Stimulated activated CD4-positive, alpha-beta T cell treated with anti-CD3 and anti-CD28 coated beads, TNF-alpha, amount 100 ng/mL, for 24 hours (primary cell): ENCODE measurements at places on chromosomes 4 and X.

GRCh38 chr4:147355847-147356246 lies 125.0 kb upstream of the EDNRA start:
- no peak for DNase-seq

- DNase-seq: no peak
Observed at GRCh38 chr4:105622269-105622668, 69.8 kb downstream of the ARHGEF38 start.

DNA sequence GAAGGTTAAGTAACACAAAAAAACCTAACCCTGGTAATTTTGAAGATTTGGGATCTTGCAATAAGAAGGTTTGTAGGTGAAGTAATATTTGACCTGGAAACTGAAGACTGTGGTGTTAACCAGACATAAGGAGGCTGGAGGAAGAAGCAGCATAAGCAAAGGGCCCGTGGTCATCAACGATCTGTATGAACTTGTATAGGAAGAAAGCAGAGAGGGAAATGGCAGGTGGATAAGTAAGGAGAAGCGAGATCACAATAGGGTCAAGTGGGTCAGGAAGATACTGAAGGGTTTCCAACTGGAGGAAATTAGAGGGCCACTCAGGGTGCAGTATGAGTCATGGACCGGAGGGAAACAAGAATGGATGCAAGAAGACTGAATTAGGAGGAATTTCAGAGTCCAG lies 103.8 kb upstream of the SORBS2 start:
- DNase-seq: no peak

GRCh38 chrX:135060697-135061096 lies 8.8 kb upstream of the RTL8A start:
- no peak for DNase-seq

GRCh38 chr4:176277162-176277904 lies 8.3 kb upstream of the ASB5 start:
- DNase-seq: no peak

DNA sequence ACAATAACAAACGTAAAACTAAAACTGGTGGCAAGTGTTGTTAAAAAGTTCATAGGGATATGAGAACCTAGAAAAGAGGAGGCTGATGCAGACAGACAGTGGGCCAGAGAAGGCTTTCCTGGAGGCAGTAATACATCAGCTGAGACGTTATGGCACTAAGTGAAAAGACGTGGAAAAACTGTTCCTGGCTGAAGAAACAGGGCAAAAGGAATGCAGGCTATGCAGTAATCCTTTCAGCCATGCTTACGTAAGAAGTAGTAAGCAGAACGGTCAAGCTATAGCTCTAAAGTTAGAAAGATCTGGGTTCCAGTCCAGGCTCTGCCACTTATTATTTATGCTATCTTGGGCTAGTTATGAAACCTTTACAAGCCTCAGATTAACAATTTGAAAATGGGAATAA lies 6.4 kb downstream of the LAMTOR3 start:
- no peak for DNase-seq

DNA sequence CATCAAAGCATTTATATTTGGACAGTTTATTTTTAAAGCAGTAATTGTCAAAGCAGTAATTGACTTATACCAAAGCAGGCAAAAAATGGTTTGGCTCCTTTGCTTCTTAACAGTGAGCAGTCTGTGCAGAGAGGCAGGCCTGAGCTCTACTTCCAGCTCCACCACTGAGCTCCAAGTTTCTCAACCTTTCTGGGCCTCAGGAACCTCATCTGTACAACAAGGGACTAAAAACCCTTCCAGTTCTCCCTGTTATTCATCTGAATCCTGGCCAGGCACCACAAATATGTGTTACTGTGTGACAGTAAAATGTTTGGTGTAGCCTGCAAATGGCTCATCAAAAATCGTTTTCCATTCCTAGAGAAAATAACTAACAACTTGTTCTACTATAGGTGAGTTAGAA lies 88.7 kb upstream of the TTC29 start:
- DNase-seq: no peak

DNA sequence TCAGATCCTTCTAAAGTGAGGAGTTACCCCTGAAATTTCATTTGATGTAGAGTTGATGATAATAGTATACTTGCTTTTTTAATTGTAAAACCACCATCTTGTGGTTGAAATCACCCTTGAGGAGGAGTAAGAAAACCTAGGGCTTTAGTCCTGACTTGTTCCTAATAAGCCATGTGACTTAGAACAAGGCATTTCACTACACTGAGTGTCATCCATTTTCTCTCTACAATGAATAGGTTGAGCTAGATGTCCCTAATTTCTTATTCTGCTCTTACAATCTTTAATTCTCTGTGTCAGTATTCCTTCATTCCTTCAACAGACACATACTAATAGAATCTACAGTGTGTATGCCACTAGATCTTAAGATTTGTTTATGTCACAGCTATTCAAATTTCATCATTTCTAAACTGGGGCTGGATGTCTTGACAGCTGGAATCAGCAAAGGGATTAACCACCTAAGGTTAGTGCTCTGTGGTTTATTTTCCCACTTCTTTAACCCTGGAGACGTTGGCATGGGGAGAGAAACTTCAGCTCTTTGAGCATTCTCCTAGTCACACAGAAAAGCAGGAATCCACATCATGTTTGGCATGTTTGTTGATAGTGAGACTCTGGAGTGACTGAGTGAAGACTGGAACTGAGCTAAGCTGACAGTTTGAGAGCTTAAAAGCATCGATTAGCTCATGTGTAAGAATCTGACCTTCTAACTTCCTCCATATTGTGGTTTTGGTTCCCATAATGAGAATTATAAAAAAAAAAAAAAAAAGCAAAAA lies 246.3 kb downstream of the NDST4 start:
- DNase-seq: no peak

GRCh38 chr4:122548452-122548851 lies 72.4 kb downstream of the IL21 start:
- DNase-seq: no peak

DNA sequence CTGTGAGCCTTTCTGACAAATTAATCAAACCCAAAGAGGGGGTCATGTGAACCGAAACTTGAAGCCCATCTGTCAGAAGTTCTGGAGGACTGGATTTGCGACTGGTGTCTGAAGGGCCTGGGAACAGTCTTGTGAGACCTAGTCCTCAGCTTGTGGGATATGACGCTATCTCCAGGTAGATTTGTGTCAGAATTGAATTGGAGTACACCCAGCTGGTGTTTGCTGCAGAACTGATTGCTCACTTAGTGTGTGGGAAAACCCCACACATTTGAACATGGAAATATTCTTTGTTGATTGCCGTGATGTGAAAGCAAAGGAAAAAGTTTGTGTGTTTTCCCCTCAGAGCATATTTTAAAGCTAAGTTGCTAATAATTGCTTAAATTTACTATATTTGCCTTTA lies 30.3 kb upstream of the TMSB15B start:
- no peak for DNase-seq

- DNase-seq: no peak
Observed at GRCh38 chrX:44596277-44596676, 53.6 kb upstream of the FUNDC1 start.

GRCh38 chrX:103531002-103531401 lies 11.7 kb upstream of the RAB40A start:
- no peak for DNase-seq

DNA sequence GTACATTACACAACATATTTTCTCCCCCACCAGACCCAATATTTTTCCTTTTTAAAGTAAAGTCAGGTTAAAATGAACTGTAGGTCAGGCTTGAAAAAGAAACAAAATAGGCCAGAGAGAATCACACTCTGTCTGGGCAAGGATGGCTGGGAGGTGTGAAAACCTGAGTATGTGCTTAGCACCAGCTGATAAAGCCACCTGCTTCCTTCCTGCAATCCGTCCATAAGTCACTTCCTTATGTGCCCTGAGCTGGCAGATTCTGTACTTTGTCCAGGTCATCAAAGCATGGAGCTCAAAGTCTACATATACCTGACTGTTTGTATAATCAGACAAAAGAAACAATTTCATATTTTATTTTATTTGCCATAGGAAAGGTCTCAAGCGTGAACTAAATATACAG lies 37.7 kb downstream of the ANTXR2 start:
- no peak for DNase-seq

DNA sequence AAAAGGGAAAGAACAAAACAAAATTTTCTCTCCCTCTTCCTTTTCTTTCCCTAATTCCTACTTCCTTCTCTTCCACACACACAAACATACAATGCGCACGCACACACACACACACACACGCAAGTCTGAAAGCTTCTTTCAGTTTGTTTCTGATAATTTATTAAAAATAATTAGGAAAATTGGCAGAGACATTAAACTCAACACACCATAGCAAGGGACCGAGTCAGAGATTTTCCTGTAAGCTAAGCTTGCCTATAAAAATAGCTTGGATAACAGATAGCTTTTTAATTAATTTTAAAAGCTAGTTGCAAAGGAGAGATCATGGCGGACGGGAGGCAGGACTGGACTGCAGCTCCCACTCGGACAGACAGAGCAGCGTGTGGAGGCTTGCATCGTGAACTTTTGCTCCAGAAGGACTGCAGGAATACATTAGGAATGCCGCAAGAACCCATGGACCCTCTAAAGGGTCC lies 92.6 kb upstream of the MAPK10 start:
- no peak for DNase-seq

DNA sequence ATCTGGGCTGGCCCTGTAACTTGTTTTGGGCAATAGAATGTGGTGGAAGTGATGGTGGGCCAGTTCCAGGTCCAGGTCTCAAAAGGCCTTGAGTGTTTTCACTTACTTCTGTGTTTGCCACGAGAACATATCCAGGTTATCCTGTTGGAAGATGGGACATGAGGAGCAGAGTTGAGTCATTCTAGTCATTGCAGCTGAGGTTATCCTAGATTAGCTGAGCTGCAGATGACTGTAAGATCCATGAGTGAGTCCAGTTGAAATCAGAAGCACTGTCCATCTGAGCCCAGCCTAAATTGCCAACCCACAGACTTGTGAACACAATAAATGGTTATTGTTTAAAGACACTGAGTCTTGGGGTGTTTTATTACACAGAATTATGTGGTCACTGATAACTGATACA lies 45.3 kb upstream of the RPS6KA3 start:
- DNase-seq: no peak

DNA sequence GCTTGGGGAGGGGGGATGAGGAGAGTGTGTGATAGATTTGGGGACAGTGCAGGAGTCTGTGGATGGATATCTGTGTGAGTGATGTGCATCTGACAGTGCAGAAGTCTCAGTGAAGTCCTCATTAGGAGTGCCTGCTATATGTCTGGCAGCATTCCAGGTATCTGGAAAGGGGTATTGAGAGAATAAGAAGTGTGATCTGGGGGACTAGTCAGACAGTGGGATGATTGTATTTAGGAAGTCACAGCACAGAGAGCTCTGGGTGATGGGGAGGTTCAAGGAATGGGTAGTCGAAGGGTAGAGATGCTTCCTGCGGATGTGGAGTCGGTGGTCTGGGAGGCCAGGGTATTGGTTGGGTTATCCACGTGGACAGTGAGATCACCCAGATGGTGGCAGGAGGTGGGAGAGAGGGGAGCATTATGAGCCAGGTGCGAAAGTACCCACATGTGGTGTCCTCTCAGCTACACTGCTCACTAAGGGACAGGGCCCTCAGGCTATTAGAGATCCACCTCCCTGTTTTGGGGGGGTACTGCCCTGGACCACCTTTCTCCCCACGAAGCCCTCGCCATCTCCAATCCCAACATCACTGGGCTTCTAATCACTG lies 9.8 kb downstream of the MAGED2 start:
- no peak for DNase-seq

- DNase-seq: no peak
Observed at GRCh38 chr4:143458966-143459365, 54.5 kb upstream of the SMARCA5 start.

- DNase-seq: no peak
Observed at GRCh38 chr4:26692014-26692726, 108.3 kb downstream of the TBC1D19 start.

DNA sequence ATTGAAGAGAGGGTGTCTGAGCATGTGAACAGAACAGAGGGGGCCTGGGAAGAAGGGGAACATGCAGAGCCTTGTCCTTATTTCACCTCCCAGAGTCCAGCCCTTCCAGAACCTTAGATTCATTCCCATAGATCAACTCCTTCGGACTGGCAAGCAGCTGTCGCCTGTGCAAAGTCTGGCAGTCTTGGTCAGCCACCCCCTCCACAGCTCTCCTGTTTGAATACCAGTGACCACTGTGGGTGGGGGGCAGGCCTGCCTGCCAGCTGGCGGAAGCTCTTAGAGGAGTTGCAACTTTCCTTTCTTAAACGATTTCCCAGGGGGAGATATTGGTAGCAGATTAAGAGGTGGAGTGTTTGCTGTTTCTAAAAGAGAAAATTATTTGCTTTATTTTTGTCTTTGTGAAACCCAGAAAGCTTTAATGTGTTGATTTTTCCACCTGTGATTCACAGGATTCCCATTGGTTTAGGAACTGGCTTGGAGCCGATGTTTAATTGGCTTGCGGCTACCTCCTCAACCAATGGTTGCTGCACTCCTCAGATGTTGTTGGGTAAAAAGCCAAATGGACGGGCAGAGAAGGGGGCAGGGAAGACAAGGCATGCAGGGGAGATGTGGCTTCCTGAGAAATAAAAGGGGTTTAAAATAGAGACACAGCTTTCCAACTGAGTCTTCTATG lies 62.2 kb upstream of the PRPS1 start:
- no peak for DNase-seq

DNA sequence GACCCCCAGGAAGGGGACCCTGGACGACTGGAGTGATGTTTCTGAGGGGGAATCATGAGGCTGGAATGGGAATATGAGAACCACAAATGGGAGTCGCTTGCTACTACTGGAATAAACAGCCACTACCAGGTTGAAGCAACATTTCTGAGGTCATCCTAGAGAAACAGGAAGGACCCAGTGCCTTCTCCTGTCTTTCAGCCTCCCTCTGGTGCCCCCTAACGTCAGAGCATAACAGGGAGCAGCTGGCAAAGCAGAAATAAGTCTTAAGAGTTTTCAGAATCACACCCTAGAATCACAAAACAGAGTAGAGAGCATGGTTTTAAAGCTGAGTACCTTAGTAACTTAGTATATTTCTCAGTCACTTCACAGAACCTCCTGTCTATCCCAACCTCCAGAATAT lies 347.8 kb upstream of the PITX2 start:
- DNase-seq: no peak

GRCh38 chr4:173074501-173074946 lies 94.1 kb upstream of the GALNT7 start:
- DNase-seq: no peak

DNA sequence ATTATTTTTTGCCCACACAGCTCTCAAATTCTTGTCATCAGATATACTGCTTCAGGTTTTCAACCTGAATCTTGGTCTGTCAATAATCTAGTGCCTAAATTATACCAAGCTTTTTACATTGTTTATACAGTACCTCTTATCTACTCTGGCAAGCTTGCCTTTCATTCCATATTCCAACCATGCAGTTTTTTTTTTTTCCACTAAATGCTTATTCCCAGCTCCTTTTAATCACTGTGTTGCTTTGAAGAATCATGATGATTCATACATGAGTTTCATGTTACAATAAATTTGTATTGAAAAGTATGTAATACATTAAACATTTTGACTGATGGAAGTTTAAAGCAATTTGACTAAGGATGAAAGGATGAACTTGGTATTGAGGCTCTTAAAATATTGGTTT lies 949.0 kb downstream of the CCSER1 start:
- no peak for DNase-seq

- no peak for DNase-seq
Observed at GRCh38 chr4:21992330-21992729, 43.8 kb upstream of the KCNIP4 start.
